Activated CD4-positive, alpha-beta T cell treated with anti-CD3 and anti-CD28 coated beads, Interleukin-2, amount 50 U/mL, for 24 hours (primary cell): ENCODE measurements at places on chromosomes 3 and 15.

DNA sequence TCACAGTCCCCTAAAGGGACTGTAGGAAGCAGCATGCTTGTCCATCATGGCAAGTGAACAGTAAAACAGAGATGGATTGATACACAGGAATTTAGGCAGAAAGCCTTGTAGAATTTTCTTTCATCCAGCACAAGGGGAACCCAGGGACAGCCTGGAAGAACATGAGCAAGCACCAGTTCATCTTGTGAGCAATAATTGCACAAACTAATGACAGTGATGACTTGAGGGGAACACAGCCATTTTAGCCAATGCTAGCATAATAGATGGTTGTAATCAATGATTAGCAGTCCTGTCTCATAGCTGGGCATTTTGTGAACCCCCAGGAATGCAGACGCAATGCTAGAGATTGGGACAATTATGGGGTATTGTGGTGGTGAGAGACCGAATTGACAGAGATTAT is 6.7 kb downstream of the CD200 start:
- DNase-seq, result no peak

DNA sequence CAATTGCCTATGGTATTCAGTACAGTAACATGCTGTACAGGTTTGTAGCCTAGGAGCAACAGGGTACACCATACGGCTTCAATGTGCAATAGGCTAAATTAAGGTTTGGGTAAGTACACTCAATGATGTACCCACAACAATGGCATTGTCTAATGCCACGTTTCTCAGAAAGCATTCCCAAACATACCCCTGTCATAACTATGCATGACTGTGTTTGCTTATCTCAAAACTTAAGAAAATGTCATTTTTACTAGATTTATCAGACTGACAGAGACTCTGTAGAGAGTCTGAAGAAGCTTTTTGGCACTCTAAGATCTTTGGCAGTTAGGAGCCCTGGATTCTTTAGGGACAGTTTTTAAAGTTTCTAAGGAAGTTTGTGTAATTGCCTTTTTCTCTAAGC is 59.9 kb downstream of the MECOM start:
- DNase-seq, result no peak

- no peak for DNase-seq
Measured at GRCh38 chr3:188421836-188422540, 268.0 kb downstream of the LPP start.

GRCh38 chr3:15347737-15348110 is 15.3 kb upstream of the SH3BP5 start:
- no peak for DNase-seq

GRCh38 chr3:186025161-186025560 is 83.7 kb downstream of the ETV5 start:
- DNase-seq, result peak; percentile 3

GRCh38 chr3:46700772-46701171 is 420 bp upstream of the TMIE start:
- no peak for DNase-seq

GRCh38 chr3:64408770-64409169 is 183.5 kb upstream of the PRICKLE2 start:
- DNase-seq, result no peak

- no peak for DNase-seq
Measured at GRCh38 chr3:140896997-140897396, 44.6 kb upstream of the SLC25A36 start.
